ENCODE measurements at places on chromosomes 2 and 18. TPM values are rescaled to one million over a fixed set of nuclear protein-coding genes. Genes with fewer than 3 reads are reported as not detected.

Gene CIB4
- total RNA-seq, result not detected

Gene PLCL1
- not detected for total RNA-seq

Gene MPHOSPH10
- total RNA-seq, result 26.4 TPM

Gene SLC9A4
- 0.04 TPM for total RNA-seq

Gene METTL4
- total RNA-seq, result 8.6 TPM

Gene IL1B
- 67.5 TPM for total RNA-seq

Gene RUFY4
- not detected for total RNA-seq

Gene LOXL3
- total RNA-seq, result 12.4 TPM

Gene CFC1
- not detected for total RNA-seq

Gene CD8B
- not detected for total RNA-seq

Gene SERPINB3
- 5.6 TPM for total RNA-seq

Gene GATA6
- total RNA-seq, result 24.1 TPM

DNA sequence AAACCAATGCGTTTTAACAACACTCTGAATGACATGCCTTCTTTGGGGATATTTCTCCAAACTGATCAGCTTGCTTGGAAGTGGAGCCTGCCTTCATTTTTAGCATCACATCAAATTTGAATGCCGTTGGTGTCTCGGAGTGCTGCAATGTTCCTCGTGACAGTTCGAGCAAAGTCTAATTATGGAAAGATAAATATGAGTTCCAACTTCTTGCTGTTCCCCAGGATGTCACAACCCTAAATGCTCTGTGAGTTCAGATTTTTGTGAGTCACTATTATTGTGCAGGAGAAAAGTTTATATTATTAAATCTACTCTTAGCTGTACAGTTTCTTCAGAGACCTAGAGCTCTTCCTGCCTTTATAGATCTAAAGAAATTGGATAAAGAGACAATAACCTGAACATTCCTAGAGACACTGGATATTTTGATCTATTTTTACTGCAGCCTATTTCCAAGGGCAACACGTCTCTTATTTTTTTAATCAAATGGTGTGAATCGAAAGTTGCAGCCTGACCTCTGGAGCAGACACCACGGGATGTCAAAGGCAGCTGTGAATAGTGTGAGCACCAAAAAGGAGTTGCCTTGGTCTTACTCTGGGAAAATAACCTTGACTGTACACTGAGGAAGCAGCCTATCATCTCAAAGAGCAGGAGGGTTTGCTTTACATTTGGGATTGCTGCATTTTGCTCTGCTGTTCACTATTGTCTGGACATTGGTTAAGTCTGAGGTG lies 330.1 kb downstream of the TDRD15 start:
- no peak for DNase-seq

GRCh38 chr2:62424899-62425298 lies 81.1 kb downstream of the TMEM17 start:
- peak; percentile 60 for DNase-seq

- peak; percentile 99 for DNase-seq
Measured at GRCh38 chr2:138948070-138948539, 167.9 kb upstream of the NXPH2 start.

- DNase-seq, result peak; percentile 28
Measured at GRCh38 chr2:85971366-85971765, 82.6 kb upstream of the ST3GAL5 start.

DNA sequence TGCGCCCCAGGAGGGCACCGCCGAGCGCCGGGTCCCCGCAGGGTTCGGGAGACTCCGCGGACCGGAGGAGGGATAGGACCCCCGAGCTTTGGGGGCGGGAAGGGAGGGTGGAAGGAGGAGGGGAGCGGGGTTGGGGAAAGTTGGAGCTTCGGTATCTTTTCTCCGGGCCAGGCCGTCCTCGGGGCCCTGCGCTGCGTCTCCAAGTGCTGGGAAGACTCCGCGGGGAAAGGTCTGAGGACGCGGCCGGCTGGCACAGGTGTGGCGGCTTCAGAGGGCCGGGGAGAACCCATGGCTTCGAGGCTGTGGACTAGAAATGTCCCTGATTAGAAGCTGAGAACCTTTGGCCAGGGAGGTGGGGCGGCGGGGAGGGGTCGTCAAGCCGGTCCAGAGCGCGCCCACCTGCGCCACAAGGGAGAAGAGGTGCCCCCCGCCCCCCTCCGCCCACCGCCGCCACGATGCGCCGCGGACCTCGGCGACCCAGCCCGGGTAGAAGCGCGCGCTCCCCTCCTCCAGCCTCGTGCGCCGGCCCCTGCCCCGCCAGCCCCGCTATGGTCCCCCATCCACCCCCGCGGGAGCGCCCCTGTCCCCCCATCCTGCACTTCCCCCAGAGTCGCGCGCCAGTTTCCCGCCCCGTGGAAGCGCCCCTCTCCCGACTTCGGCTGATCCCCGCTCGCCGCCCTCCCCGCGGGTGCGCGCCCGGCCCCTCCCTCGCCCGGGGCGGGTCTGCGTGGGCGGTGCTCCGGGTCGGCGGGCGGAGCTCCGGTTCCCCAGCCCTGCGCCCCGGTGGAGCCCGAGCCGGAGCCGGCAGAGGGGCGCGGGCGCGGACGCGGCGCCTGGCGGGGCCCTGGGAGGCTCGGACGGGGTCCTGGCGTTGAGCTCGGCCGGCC lies at the start of gene SNTG2:
Gene SNTG2 (plus strand): TSS at position 770 of the 887 bp plus-strand sequence. CDS start 148 bp downstream, outside the sequence.
- no peak for DNase-seq

DNA sequence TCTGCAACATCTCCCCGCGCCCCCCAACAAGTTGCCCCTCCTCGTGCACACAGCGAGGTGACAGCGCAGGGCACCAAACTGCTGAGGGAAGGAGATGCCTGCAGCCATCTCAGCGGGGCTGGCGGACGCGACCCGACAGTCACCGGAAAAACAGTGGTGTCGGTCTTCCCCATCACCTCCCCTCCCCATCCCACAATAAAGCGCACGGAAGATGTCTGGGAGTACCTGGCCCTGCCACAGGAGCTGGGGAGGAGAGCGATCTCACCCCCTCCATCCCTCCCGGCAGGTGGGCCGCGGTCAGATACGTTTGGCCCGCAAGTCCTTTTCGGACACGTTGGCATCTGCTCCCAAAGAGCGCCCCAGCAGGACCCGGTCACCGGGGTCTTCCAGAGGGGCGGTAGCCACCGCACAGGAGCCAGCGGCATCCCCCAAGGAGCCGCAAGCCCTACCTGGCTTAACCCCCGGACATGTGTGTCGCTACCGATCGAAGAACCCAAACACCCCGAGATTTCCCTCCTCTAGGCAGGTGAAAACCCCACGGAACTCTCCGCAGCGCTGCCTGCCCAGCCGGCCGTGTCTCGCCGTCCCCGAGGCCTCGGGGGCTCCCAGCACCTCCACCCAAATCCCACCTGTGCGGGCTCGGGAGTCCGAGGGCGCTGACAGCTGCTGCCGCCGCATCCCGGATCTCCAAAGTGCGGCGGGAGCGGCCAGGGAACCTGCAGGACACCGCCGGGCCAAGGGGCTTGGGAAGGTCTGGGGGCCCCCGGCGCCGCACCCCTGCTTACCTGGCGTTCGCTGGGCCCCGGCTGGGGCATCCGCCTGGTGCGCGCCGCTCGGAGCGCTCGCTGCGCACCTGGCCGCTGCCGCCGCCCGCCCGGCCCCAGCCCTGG lies 657 bp downstream of the ATP8B1 start:
- DNase-seq, result no peak

- no peak for DNase-seq
Measured at GRCh38 chr2:229627728-229628127, 86.6 kb downstream of the DNER start.

DNA sequence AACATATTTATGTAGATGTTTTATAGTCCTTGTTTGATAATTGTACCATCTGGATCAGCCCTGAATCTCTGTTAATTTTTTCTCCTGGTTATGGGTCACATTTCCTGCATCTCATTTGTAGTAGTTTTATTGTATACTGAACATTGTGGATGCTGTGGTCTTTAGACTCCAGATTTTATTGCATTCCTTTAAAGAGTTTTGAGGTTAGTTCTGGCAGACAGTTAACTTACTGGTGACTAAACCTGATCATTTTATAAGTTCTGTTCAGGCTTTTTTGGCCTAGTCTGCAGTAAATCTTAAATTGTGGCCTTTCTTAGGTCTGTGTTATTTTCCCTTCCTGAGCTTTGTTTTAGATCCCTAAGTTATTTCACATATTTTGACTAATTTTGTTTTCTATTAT lies 84.3 kb downstream of the FANCL start:
- peak; percentile 43 for DNase-seq

DNA sequence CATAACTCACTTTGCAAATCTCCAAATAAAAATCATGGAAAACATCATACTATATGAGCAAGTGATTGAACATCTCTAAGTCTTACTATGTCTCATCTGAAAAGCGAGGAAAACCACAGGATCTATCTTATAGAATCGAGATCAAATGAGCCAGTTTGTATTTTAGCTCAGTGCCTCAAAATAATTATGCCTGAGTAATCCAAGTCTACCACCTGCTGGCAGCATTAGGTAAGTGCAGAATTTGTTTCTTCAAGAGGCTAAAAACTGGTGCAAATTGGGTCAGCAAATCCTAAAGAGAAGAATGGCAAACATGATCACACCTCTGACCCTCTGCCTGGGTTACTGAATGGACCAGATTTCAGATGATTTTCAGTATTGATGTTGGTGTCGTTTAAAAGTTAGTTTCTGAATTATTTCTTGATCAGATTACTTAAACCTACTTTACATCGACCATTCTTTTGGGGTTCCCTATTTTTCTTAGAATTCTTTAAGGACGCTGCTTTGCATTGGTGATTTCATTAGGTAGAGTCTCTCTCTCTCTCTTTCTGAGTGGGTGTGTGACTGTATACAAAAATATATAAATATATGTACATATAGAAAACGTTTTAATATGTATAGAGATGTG lies 12.7 kb upstream of the FHOD3 start:
- DNase-seq, result peak; percentile 55

- no peak for DNase-seq
Measured at GRCh38 chr18:79846936-79847557, 49.3 kb downstream of the KCNG2 start.

DNA sequence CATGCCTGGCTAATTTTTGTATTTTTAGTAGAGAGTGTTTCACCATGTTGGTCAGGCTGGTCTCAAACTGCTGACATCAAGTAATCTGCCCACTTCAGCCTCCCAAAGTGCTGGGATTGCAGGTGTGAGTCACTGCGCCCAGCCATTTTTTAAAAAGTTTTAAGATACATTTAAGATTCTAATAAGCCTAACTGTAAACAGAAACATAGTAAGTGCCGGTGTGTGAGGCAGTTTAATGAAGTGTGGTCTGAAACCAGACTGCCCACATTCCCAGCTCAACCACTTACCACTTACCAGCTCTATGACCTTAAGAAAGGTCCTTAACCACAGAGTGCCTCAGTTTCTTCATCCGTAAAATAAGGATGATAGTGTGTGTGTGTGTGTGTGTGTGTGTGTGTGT lies 42.4 kb downstream of the TMEM237 start:
- peak; percentile 23 for DNase-seq

- DNase-seq, result no peak
Measured at GRCh38 chr2:68749345-68749744, 14.7 kb downstream of the ARHGAP25 start.

GRCh38 chr2:12587729-12588522 lies 128.8 kb upstream of the TRIB2 start:
- DNase-seq, result peak; percentile 80

DNA sequence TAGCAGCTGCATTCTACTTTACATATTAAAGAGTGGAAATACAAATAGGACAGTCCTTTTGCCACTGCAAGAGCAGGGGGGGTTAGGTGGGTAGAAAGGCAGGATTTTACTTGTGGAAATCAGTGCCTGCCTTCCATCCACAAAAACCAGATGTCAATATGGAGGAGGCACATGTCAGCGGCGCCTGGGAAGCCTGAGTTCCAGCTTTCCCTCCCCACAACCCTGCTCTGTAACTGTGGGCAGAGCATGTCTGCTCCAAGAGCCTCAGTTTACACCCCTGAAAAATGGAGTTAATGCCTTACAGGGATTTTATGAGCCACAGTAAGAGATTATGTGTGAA lies 32.9 kb downstream of the STEAP3 start:
- DNase-seq, result no peak

DNA sequence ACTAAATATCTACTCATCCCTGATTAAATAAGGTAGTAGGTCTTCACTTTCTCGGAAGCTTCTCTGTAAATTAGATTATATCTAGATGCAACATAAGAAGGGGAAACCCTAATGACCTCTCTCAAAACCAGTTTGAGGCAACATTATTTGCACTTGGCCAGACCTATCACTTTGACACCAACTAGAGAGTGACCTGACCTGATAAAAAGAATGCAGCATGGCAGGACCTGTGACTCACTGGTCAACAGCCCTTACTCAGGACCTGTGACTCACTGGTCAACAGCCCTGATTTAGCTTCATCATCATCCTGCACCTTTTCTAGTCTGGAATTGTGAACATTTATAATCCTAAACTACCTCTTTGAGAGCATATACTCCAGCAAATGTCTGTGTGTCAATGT lies 1957.7 kb upstream of the CELF4 start:
- DNase-seq, result peak; percentile 47

DNA sequence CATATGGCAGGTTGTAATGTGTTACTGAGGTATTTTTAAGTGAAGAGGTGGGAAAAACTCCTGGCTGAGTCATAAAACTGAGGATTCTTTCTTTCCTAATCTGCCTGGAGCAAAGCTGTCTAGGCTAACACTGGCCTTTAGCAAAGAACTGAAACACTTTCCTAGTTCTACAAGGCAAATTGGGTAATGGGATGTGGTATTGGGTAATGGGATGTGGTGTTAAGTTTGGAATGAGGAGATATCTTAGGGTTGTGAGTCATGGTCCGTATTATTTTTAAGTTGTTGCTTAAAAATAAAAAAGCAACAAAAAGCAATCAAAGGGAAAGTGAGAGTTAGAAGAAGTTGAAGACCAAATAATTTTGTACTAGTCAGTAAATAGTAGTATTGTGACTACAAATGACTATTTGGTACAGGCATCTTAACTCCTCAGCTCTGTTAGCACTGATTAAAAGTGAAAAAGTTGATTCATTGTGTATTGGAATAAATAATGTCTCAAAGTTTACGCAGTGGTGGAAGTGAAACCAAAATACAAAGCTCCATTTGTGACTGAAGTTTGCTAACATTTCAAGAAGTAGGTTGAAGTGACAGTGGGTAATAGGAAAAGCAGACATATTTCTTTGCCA lies 216.8 kb downstream of the CAMKMT start:
- peak; percentile 66 for DNase-seq

DNA sequence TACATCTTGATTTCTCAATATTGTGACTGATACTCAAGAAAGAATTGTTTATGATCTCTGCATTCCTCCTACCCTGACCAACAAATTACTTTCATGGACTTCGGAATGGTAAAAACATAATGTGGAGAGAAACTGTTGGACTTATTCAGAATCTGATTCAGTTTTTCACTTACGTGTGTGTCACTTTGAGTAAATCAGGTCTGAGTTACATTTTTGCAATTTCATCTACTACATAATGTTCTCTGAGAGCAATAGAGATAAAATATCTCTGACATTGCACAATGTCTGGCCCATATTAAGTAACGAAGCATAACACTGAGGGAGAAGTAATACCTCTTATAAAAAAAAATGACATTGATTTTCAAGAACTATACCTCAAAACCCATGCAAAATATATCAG lies 1337.9 kb upstream of the CHAC2 start:
- no peak for DNase-seq
